ENCODE measurements at places on chromosomes 4 and X. TPM values are rescaled to one million over a fixed set of nuclear protein-coding genes. Genes with fewer than 3 reads are reported as not detected.

DNA sequence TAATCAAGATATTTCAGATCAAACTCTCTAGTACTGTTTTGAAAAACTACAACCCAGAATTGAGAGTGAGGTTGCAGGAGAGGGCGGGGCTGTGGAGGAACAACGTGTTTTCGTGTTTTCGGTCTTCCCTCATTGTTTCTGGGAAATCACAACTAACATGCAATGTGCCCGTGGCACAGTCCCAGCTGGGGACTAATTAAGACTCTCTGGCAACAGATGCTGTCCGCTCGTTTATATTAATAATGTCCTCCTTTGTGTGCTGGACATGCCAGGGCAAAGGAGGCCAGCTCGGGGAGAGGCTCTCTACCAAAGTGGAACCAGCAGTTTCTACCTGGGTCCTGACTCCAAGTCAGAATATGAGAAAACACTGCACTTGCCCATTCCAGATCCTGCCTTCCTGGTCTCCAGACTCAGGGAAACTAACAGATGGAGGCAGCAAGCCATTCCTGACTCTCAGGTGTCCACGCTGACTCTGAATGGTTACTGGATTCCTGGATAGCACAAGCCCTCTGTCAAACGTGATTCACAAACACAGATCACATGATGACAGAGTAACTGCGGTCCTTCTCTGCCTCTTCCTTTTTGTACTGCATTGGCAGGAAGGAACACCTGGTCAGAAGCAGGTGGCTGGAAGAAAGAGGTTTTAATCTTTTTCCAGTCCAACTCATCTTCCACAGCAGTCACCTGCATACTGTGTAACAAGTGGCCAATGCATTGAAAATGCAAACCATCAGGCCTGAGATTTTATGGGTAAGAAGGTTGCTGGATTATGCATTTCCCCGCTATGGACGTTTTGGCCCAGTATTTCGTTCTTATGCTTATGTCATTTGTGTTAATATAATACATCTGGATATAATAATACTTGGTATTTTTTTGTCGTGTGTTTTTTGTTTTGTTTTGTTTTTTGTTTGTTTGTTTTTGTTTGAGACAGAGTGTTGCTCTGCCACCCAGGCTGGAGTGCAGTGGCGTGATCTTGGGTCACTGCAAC lies 65.0 kb downstream of the COQ2 start:
- peak; percentile 70 for DNase-seq

Gene MAGEA4
- not detected for polyA plus RNA-seq

Gene RAB40AL
- 0.14 TPM for polyA plus RNA-seq

DNA sequence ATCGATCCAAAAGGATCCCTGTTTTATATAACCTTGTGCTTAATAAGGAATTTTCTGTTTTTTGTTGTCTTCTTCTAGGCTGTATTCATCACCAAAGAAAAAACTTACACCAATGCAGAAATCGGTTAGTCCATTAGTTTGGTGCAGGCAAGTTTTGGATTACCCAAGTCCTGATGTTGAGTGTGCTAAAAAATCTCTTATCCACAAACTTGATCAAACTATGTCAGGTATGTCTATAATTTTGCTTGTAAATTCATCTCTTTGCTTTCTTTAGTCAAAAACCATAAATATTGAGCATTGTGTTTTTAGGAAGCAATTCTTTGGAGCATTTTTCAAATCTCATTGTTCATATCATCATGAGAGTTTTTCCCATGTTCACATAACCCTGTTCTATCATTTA lies 28.4 kb downstream of the SLAIN2 start:
- DNase-seq, result no peak

GRCh38 chr4:39363773-39364393 lies 2.3 kb downstream of the RFC1 start:
- no peak for DNase-seq

DNA sequence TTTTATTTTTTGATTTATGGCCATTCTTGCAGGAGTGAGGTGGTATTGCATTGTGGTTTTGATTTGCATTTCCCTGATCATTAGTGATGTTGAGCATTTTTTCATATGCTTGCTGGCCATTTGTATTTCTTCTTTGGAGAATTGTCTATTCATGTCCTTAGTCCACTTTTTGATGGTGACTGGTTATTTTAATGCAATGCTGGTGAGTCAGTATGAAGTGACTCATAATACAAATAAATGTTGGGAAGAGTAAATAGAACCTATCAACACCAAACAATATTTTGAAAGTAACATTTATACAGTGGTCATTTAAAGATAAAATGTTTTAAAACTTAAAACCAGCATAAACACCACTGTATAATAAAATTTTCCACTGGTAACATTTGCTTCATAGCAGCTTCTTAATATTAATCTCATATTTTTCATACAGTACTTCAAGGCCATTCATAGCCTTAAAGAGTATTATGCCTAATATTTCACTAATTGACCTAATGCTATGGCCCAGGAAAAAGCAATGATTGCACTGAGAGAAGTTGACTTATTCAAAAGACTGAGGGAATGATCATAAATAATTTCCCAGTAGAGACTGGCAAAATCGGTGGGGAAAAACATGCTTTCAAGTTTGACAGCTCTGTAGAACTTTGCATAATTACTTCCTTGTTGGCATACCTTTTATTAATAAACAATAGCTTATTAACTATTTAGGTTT lies 33.9 kb downstream of the CASK start:
- no peak for DNase-seq

GRCh38 chr4:162981823-162982222 lies 184.9 kb downstream of the NAF1 start:
- no peak for DNase-seq

DNA sequence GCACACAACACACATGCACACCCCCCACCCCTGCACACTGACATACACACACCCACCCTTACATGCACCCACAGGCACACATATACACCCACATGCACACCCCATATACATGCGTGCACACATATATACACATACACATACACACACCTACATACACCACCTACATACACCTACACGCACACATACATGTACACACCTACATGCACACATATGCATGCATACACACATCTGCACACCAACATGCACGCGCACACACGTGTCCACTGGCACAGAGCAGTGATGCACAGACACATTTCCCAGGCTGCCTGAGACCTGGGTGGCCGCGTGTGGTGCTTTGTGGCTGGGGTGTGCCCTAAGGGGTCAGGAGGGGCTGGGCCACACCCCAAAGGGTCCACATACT lies 31.7 kb downstream of the FGFRL1 start:
- DNase-seq, result no peak

DNA sequence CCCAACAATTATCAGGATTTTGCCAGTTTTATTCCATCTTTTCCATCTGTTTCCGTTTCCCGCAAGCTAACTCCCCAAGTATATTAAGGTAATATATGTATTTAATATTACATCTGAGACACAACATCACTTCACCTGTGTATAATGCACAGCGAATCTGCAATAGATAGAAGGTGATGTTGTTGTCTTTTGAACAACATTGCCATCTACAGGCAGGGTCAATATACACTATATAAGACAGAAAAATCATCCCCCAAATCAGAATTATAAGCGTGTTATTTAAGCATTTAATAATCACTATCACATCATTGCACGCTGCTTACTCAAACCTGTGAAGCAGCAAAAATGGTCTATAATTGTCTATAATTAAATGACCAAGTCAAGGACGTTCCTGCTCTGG lies 1115.5 kb downstream of the NLGN4X start:
- DNase-seq, result no peak

Gene CT45A3
- not detected for polyA plus RNA-seq

Gene STPG2
- not detected for polyA plus RNA-seq

DNA sequence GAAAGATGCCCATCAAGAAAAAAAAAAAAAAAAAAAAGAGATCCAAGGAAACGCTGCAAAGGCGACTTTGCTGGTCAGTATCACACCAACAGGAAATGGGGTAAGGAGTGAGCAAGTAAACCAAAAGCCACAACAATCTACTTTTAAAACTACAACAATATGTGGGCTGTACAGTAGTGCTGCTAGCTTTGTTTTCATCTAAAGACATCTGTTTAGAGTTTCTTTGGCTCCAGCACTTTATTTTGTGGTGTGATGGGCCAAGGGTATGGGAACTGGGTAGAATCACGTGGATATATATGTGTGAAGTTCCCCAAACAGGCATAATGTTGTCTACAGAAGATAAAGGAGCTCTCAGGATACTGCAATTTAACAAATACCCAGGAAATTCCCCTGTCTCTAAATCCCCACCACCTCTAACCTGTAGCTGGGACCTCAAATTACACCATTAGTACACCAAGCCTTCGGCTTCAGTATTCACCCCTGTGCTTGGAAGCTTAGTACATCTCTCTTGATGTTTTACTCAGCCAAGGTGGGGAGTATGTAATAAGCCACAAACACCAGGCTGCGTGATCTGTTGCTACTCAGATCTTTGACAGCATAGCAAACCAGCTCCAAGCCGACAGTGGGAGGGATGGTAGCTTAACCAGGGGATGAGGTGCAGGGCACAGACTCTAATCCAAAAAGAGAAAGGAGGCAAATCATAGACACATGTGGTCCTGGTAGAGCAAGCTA lies 207.9 kb downstream of the HS6ST2 start:
- DNase-seq, result no peak

- DNase-seq, result no peak
Measured at GRCh38 chrX:8748855-8749254, 16.9 kb upstream of the ANOS1 start.

Gene MAOA
- polyA plus RNA-seq, result 48.6 TPM

Gene JCHAIN
- polyA plus RNA-seq, result 0.36 TPM

DNA sequence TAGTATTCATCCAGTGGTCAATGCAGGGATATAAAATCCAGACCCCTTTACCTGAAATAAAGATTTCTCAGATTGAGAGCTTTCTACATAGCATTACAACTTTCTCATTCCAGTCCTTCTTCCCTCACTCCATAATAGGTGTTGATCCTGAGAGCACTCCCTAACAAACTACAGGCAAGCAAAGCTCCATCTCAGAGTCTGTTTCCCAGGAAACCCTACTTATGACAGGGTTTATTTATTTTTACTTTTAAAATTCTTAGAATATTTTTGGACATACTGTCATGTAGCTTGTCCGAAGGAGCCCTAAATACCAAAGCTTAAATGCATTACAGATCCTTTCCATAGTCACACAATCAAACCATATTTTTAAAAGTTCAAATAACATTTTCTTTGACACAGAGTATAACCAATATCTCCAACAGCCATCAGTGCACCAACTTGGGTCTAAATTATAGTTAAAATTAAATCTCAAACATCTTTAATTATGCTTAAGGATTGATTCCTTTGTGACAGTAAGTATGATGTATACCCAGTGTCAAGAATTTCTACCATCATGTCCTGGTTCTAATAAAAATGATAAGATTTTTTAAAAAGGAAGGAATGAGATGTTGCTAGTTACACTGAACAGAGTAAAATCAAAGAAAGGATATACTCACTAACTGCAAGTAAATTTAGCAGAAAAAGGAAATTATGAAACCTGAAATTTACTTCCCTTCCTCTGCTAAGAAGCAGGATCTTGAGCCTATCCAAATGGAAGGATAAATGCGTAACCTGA lies 580.4 kb upstream of the ADGRL3 start:
- DNase-seq, result no peak

- DNase-seq, result no peak
Measured at GRCh38 chrX:84322083-84322827, 134.3 kb upstream of the RPS6KA6 start.

- no peak for DNase-seq
Measured at GRCh38 chr4:55445921-55446577, 50.3 kb downstream of the TMEM165 start.

DNA sequence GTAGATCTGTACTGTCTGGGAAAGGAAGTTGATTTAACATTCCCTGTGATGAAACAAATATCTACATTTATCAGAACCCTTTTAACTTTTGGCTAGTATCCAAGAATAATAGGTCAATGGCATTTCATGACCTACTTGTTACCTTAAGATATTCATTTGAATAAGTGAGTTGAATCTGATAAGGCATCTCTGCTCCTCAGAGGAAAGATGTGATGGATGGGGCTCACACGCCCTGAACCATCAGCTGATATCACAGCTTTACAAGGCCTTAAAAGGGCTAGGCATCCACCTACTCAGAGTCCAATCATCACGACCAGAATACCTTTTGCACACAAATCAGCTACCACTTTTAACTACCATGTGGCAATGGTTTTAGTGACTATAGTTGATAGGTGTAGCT lies 90.2 kb upstream of the PDLIM3 start:
- no peak for DNase-seq

Gene ADRA2C
- polyA plus RNA-seq, result 4.8 TPM

DNA sequence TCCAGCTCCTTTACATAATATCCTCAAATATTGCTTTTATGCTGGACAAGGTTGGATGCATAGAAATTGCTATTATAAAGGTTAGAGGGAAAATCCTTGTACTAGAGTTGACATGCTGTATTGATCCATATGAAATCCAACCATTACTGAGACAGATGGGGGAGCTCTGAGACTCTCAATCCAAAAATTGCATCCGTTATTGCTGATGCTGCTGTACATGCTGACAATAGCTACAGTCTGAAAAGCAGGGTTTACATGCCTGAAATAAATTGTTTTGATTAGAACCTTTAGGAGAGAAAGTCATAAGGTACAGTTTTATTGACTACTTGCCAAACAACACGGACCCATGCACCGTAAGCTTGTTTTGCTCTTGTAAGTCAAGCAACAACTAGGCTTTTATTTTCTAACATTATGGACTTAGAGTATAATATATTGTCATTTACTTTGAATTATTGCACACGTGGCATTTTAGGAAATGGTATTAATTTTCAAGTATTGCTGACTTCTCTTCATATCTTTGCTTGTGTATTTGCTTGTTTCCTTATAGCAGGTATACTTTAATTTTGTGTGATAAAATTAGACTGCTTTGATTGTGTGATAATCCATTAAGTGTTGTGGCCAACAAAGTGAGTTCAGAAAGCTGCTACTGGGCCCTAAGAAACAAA lies 1365.2 kb downstream of the STIM2 start:
- DNase-seq, result no peak

DNA sequence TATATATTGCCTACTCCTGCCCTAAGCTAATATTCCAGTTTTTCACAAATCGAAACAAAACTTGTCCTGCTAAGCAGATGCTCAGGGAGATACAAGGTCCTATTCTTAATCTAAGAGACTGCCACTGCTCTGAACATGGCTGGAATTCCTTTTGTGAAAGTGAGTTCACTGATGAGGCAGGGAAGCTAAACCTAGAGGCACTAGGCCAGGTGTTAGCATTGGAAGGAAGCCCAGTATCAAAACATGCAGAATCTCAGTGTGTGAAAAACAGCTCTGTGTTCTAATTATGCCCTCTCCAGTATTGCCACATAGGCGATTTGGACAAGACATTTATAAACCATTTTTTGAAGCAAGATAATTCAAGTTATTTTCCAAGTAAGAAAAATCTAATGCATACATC lies 47.6 kb downstream of the ABCG2 start:
- no peak for DNase-seq

DNA sequence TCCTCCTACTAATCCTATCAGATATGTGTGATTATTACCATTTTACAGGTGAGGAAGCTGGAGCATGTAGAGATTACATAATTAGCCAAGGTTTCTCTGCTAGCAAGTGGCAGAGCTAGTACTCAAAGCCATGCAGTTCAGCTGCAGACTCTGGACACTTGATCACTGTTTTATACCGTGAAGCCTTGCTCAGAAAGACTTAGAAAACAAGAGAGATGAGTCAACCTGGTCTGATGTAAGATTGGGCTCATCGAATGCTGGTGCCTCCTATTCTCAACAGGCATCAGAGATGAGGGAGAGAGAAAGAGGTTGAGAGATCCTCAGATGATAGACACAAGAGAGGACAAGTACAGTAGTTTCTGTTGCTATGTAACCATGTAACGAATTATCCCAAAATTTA lies 19.0 kb upstream of the PDE5A start:
- DNase-seq, result no peak

Gene PWWP3B
- polyA plus RNA-seq, result 3.9 TPM
